Keratinocyte (primary cell): ENCODE measurements at places on chromosomes 5 and 9.

DNA sequence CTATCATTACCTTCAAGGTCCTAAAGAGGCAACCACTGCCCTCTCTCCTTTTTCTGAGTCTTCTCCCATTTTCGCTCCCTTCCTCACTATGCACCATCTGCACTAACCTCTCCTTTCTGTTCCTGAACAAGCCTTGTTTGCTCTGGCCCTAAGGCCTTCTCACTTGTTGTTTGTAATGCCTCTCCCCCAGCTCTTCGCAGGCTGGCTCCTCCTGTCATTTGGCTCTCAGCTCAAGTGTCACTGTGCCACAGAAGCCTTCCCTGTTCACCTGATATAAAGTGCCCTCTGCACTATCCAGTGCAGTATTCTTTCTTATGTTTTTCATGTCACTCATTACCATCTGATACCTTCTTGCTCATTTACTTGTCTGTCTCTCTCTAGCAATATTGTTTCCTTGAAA is 303.7 kb downstream of the KCNN2 start:
- DNase-seq, result no peak
- no peaks in the 10 kb centered on the region for H3K27me3 ChIP-seq
- H3K27ac ChIP-seq, result no peak overlapping the region
- no peaks in the 10 kb centered on the region for H3K36me3 ChIP-seq
- no peak overlapping the region for H3K4me3 ChIP-seq
- no peaks in the 10 kb centered on the region for H3K4me1 ChIP-seq

- DNase-seq, result no peak
- H3K4me3 ChIP-seq, result no peak overlapping the region
- H3K27me3 ChIP-seq, result peaks cover 12% of the 10 kb centered on the region
- H3K36me3 ChIP-seq, result no peaks in the 10 kb centered on the region
Measured at GRCh38 chr5:160457252-160457651, 35.6 kb downstream of the PTTG1 start.

- no peaks in the 10 kb centered on the region for H3K4me1 ChIP-seq
- no peaks in the 10 kb centered on the region for H3K36me3 ChIP-seq
- no peak overlapping the region for H3K27ac ChIP-seq
Measured at GRCh38 chr9:107933097-107933496, 443.5 kb upstream of the KLF4 start.

GRCh38 chr9:6884990-6885389 is 127.2 kb downstream of the KDM4C start:
- no peaks in the 10 kb centered on the region for H3K27me3 ChIP-seq
- H3K27ac ChIP-seq, result no peak overlapping the region
- H3K4me1 ChIP-seq, result no peaks in the 10 kb centered on the region
- no peak overlapping the region for H3K4me3 ChIP-seq
- H3K36me3 ChIP-seq, result peaks cover 1% of the 10 kb centered on the region
- no peak for DNase-seq

DNA sequence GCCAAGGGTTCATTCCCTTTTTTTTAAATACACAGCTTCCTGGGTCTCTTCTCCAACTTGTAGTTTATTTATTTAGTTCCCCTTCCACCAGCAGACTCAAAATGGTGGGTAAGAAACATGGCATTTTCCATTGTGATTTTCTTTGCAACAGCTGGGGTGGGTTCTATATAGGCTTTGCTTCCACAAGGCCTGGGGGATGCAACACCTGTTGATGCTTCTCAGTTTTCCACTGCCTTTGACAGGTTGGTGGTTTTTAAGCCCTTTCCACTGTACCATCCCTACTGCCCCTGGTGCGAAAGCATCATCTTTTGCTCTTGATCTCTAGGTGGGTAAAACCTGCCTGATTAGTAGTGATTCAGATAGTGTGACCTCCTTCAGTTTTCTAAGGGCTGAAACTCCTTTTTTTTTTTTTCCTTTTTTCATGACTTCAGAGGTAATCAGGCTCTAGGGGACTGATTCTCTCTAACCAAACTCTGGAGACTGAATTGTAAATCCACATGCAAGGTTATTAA is 8.5 kb downstream of the KDM3B start:
- no peaks in the 10 kb centered on the region for H3K36me3 ChIP-seq
- H3K4me3 ChIP-seq, result no peak overlapping the region
- DNase-seq, result no peak
- no peak overlapping the region for H3K27ac ChIP-seq

DNA sequence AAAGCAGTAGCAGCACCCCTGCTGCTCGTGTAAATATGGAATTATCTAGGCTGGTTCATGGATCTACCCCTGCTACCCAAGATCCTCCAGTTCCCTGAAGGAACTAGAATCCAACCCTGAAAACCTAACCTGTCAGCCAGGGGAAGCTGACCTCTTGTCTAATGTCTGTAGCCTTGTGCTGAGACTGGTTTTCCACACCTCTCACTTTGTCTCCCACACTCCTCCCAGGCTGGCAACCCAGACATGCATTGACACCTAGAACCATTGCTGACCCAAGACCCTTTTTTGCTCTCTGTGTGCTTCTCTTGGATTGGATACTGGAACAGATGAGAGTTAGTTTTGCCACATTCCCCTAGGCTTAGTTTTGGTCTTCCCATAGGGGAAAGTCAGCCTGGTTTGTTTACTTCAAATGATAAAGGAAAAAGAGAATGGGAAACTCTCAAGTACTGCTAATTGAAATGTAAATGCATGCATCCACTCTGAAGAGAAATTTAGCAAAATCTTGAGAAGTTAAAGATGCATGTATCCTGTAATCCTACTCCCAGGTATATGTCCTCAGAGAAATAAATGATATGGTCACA is 36.6 kb upstream of the NR4A3 start:
- peaks cover 4% of the 10 kb centered on the region for H3K27me3 ChIP-seq
- no peak overlapping the region for H3K27ac ChIP-seq
- H3K4me3 ChIP-seq, result no peak overlapping the region
- no peaks in the 10 kb centered on the region for H3K36me3 ChIP-seq
- H3K4me1 ChIP-seq, result no peaks in the 10 kb centered on the region
- no peak for DNase-seq
